ENCODE measurements at places on chromosomes 2 and 18.

- DNase-seq: no peak
Observed at GRCh38 chr2:136932700-136933099, 167.4 kb downstream of the THSD7B start.

DNA sequence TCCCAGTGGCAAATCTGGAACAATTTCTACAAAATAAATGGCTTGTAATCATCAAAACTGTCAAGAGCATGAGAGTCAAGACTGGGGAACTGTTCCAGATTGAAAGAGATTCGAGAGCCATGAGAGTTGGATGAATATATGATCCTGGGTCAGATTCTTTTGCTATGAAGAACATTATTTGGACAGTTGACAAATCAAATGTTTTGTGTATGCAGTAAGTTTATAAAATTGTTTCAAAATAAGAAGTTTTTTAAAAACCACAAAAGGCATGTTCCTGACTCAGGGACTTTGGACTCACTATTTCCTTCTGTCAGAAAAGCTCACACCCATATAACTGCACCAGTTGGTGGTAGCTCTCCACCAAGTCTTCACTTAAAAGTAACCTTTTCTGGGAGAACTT is 38.5 kb downstream of the ROCK2 start:
- no peak for DNase-seq

DNA sequence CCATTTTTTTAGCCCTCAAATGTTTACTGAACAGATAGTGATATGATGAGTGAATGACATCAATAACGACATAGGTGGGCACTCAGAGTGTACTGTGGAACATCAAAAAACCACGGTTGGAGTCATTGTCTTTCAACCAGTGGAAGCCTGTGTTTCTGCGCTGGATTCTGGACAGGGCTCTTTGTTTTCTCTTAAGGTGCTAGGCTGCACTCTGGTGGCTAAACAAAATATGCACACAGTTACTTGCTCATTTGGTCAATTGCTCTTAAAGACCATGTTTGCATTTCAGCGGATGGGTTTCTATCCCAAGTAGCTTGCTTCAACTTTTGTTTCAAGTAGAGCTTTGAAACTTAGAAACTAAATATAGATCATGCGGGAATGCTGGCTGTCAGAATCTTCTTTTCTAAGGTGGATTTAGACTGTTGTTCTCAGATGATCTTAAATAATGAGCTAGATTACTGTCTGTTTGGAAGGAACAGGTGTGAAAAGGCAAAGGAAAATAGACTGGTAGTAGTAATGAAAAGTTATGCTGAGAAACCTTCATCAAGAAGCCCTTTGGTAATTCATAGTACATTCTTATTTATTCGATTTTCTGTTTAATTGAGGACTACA is 48.5 kb upstream of the LYPD6B start:
- peak; percentile 47 for DNase-seq

DNA sequence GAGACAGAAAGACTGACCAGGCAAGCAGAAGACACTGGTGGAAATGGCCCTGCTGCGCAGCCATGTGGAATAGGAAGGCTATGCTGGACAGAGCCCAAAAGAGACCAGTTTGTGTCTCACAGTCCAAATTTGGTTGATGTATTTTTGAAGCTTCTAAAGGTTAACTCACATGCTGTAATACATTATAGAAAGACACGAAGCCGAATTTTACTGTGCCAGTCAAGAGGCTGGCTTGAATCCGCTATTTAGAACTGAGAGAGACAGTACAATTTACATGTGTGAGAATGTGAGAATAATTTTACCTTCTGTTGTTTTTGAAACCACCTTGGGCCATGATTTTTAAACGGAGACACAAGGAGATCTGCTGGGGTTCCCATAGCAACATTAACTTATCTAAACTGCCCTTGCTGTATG is 113.6 kb downstream of the METTL8 start:
- DNase-seq: no peak

DNA sequence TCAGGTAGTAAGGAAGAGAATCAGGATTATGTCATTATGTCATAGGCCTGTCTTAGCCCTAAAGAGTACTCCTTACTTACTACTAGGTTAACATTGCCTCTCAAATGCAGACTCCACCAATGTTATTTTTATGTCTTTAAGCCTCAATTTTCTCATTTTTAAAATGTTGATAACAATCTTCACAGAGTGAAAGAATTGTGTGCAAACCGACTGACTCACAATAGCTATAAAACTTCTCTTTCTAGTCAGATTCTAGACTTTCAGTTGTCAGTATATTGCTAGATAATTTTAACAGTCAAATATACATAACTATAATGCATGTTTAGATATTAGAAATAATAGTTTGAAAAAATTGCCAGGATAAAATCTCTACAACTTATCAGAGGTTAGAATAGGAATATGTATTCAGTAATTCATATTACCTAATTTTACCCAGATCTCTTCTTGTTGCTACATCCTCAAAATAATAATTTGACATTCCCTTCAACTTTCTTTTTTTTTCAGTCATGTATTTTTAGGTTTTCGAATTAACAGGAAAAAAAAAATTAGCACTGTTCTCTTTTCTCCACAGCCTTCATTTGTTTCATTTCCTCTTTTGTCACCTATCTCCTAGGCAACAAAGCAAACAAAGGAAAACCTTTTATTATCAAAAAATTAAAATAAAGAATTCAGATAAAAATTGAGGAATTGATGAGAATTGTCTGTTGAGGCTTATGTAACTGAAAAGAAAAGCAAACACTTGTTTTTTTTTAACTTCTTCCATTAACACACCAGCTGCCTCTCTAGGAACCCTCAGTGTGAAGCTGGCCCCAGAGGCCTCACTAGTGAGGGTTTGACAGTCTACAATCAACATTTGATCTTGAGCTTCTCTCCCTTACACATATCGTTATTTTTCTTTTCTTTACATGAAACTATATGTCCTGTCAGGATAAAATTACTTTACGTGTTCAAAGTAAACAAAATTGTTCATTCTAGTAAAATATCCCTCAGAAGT is 279.0 kb downstream of the CALCRL start:
- no peak for DNase-seq

DNA sequence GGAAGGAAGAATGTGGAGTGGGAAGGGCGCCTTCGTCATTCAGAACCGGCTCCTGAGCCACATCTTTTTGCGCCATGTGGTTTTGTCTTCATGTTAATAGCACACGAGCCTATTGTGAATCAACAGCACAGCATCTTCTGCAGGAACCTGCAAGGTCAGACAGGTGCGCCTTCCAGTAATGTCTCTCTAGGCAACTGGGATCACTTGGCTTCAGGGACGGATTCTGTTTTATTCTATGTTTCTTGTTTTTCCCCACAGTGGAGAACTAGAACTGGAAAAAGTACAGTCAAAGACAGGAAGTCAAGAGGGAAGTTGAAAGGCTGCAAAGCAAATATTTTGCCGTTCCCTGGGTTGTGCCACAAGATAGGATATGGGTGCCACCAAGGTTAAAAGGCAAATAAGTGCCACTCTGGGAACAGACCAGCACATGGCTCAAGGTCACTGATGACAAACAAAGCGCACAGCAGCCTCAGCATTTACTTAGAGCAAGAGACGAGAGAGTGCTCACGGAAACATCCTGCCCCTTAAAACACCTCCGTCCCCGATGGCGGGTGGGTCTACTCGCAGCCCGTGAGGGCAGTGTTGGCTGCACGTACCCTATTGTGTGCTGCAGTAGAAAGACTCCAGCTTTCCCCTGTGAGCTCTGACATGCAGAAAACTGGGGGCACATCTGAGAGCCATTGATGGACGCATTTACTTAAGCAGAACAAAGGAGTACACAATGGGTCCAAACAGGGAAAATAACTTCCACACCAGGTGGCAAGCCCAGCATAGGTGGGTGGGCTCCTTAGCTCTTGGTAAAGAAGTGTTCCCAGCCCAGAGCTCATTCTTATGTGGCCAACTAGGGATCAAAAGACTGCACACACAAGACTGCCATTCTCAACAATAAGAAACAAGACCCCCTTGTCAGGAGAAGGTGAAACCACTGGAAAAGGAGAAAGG is 107.2 kb upstream of the PARD3B start:
- no peak for DNase-seq

DNA sequence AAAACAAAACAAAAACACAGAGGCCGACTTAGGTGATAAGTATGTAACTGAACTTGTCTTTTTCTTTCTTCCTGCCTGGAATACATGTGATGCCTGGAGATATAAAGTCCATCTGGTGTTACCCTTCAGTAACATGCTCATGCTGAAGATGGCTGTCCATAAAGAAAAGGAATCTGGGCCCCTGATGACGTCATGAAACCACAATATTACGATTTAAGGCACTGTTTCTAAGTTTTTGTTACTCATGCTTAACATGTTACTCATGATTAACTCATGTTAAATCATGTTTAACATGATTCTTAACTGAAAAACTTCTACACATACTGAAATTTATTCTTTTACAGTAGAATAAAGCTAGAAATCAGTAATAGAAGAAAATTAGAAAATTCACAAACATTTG is 49.0 kb downstream of the STRADB start:
- DNase-seq: no peak

DNA sequence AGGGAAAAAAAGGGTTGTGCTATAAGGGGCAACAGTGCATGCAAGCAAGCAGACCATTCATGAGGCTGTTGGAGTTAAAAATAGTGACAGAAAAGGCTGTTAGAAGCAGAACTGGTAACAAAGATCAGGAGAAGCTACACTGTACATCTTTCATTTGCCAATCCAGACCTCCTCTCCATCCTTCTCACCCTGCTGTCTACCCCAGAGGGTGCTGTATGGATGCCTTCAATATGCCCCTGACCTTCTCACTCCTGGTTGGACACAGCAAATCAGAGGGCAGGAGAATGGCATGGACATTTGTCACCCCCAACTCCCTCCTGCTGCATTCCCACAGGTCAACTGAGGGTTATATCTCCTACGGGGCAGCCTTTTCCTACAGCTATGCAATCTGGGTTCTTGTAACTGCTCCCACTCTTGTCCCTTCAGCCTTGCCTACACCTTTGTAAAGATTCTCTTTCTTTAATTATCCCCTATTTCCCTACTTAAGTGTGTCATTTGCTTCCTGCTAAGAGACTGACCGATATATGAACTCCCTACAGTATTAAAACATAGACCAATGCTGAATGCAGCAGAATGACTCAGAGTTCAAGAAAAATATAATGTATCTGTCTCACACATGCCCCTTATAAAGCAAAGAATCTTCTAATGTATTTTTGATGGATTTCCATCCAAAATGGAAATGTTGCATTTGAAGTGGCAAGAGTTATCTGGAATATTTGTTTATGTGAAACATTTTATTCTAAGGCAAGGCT is 169.2 kb upstream of the NCKAP5 start:
- no peak for DNase-seq

- no peak for DNase-seq
Observed at GRCh38 chr18:46759890-46760289, 3.0 kb upstream of the ST8SIA5 start.

DNA sequence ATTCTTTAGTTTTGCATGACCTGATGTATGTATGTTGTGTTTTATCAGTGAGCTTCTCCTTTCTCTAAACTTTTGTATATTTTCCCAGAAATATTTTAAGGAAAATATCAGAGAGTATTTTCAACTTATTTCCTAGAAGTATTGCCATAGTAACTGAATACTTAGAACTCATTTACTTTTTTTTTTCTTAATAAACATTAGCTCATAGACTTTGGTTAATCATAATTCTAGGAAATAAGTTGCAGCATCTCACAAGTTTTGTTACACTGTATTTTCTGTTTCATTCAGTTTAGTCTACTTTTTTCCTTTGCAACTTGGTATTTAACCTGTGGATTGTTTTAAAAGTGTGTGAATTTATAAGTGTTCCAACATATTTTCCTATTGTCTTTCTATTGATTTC is 27.5 kb downstream of the SMCHD1 start:
- DNase-seq: no peak

- no peak for DNase-seq
Observed at GRCh38 chr2:174705321-174705720, 59.0 kb downstream of the CHRNA1 start.

DNA sequence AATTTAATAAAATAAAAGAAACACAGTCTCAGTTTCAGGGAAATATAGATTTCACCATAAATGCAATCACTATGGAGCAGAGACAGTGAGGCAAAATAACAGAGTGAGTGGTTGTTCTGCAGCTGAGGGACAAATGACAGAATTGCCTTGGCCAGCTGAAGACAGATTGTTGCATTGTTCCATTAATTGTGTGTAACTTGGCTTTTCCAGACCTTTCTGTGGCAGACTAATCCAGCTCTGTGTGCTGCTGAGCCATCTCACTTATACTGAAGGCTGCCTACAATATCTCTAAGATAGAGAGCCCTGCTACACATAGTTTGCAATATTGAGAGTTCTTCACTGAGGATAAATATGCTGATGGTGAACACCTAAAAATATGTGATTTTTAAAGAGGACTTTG is 11.5 kb downstream of the LRRTM1 start:
- no peak for DNase-seq

GRCh38 chr2:16777123-16777870 is 111.7 kb upstream of the CYRIA start:
- no peak for DNase-seq

GRCh38 chr2:146037334-146037870 is 1517.5 kb upstream of the ZEB2 start:
- DNase-seq: no peak

Measured in stimulated activated CD4-positive, alpha-beta T cell treated with anti-CD3 and anti-CD28 coated beads, Interleukin-15, amount 100 ng/mL, for 24 hours (primary cell).